ENCODE measurements at places on chromosomes 1 and 21.
A peak's percentile ranks its signal among the peaks of the same experiment; 100 is the strongest.

- DNase-seq = no peak
- peaks cover 24% of the 10 kb centered on the region for H3K4me1 ChIP-seq
- no peaks in the 10 kb centered on the region for H3K36me3 ChIP-seq
- H3K27me3 ChIP-seq = no peaks in the 10 kb centered on the region
- no peak overlapping the region for H3K4me3 ChIP-seq
- no peak overlapping the region for H3K27ac ChIP-seq
Observed at GRCh38 chr1:58927722-58928085, 143.9 kb upstream of the JUN start.

DNA sequence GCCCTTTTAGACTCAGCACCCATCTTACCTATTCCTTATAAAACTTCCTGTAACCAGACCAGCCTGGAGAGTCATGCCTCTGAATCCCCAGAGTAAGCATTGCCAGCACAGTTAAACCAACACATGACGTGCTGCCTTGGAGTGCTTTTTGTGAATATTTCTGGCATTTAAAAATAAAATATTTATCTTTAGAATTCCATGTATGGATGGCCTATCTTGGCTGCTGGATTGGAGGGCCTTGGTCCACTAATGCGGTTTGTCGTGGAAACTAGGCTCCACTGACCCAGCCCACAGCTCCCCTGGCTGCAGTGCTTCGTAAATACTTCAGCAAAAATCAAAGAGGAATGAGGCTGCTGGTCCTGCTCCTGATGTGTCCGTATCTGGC lies 17.5 kb downstream of the MTARC1 start:
- H3K36me3 ChIP-seq = peaks cover 10% of the 10 kb centered on the region
- H3K4me3 ChIP-seq = no peak overlapping the region
- DNase-seq = no peak
- no peak overlapping the region for H3K27ac ChIP-seq
- H3K4me1 ChIP-seq = peaks cover 8% of the 10 kb centered on the region
- H3K27me3 ChIP-seq = no peaks in the 10 kb centered on the region

DNA sequence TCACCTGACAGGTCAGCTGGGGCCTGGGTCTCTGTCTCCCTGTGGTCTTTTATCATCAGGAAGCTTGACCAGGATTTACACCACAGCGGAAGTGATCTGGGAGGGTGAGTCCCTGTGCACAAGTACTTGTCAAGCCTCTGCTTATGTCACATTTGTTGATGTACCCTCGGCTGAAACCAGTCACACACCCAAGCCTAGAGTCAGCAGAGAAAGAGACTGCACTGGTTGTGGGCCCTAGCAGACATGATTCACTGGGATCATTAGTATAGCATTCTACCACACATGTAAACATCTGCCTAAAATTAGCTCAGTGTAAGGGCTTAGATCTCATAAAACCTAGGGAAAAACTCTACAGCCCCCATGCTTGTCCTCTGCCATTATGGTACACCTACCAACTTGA lies 79.3 kb upstream of the LAMC2 start:
- no peak for DNase-seq
- H3K27me3 ChIP-seq = no peaks in the 10 kb centered on the region
- peaks cover 81% of the 10 kb centered on the region for H3K4me1 ChIP-seq
- H3K27ac ChIP-seq = peak overlapping the region; percentile 15
- H3K36me3 ChIP-seq = peaks cover 35% of the 10 kb centered on the region
- H3K4me3 ChIP-seq = no peak overlapping the region

GRCh38 chr21:42495765-42496119 lies 282 bp downstream of the RSPH1 start:
- no peak overlapping the region for H3K27ac ChIP-seq
- no peaks in the 10 kb centered on the region for H3K27me3 ChIP-seq
- H3K4me3 ChIP-seq = peak overlapping the region; percentile 86
- DNase-seq = no peak
- peaks cover 15% of the 10 kb centered on the region for H3K4me1 ChIP-seq

- peaks cover 14% of the 10 kb centered on the region for H3K4me1 ChIP-seq
- H3K36me3 ChIP-seq = no peaks in the 10 kb centered on the region
- H3K4me3 ChIP-seq = no peak overlapping the region
- H3K27me3 ChIP-seq = no peaks in the 10 kb centered on the region
Observed at GRCh38 chr1:220684890-220685289, 5.3 kb upstream of the C1orf115 start.

DNA sequence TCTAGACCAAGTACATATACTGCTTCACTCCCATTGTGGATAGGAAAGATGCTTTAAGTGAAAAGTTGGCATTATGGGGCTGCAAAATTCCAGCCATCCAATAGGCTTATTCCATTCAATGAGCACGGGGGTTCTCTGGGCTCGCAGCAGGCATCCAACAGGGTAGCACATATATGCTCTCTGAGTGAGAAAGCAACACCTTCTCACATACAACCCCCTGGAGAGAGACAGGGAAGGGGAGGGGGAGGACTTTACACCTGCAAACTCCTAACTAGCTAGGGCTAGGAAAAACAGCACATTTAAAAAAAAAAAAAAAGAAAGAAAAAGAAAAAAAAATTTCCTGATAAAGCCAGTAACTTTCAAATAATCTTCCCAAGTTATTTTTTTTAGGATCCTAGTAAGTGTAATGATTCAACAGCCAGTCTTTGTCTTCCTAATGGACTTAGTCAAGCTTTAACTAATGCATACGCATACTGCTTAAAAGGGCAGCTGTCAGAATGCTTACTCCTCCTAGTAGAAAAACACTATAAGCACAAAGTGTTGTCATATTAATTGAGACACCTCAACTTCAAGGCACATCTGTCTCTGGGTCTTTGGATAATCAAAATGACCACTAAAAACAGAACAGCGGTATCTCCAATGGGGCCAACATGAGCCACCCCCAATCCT lies 18.7 kb downstream of the PSMB2 start:
- H3K36me3 ChIP-seq = peaks cover 47% of the 10 kb centered on the region
- no peak for DNase-seq
- no peaks in the 10 kb centered on the region for H3K27me3 ChIP-seq
- no peaks in the 10 kb centered on the region for H3K4me1 ChIP-seq
- H3K27ac ChIP-seq = no peak overlapping the region

- DNase-seq = no peak
- H3K4me1 ChIP-seq = peaks cover 8% of the 10 kb centered on the region
- no peak overlapping the region for H3K4me3 ChIP-seq
- no peak overlapping the region for H3K27ac ChIP-seq
- H3K27me3 ChIP-seq = peaks cover 29% of the 10 kb centered on the region
Observed at GRCh38 chr1:203934027-203934426, 72.6 kb downstream of the SNRPE start.

DNA sequence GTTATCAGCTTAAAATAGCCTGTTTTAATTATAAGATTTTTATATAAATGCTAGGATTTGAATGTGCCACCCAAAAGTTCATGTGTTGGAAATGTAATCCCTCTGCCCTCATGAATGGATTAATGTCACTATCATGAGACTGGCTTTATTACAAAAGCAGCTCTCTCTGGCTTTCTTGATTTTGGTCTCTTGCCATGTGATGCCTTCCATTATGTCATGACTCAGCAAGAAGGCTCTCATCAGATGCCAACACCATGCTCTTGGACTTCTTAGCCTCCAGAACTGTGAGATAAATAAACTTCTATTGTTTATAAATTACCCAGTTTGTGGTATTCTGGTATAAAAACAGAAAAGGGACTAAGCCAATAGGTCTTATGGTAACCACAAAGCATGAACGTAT lies 6.9 kb upstream of the PRSS38 start:
- DNase-seq = no peak
- peaks cover 14% of the 10 kb centered on the region for H3K27me3 ChIP-seq
- no peak overlapping the region for H3K27ac ChIP-seq
- no peak overlapping the region for H3K4me3 ChIP-seq
- no peaks in the 10 kb centered on the region for H3K36me3 ChIP-seq

- peak; percentile 38 for DNase-seq
- H3K27me3 ChIP-seq = no peaks in the 10 kb centered on the region
Observed at GRCh38 chr1:43414634-43415223, 25.0 kb downstream of the SZT2 start.

DNA sequence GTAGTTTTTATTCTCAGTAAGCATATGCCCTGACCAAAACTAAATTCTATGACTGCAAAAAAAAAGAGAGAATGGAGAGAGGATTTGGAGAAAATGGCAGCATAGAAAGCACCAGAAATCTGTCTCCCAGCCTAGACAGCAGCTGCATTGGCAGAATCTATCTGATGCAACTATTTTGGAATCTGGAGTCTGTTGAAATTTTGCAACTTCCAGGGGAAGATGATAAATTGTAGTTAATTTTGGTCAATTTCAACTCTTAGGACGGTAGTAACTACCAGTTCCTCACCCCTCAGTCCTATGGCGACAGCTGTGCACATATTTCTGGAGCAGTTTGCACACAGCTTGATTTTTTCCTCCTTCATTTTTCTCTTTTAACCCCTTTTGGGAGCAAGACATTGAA lies 10.9 kb downstream of the EXO5 start:
- no peaks in the 10 kb centered on the region for H3K4me1 ChIP-seq
- no peak overlapping the region for H3K27ac ChIP-seq
- peaks cover 20% of the 10 kb centered on the region for H3K36me3 ChIP-seq
- no peaks in the 10 kb centered on the region for H3K27me3 ChIP-seq
- no peak overlapping the region for H3K4me3 ChIP-seq

DNA sequence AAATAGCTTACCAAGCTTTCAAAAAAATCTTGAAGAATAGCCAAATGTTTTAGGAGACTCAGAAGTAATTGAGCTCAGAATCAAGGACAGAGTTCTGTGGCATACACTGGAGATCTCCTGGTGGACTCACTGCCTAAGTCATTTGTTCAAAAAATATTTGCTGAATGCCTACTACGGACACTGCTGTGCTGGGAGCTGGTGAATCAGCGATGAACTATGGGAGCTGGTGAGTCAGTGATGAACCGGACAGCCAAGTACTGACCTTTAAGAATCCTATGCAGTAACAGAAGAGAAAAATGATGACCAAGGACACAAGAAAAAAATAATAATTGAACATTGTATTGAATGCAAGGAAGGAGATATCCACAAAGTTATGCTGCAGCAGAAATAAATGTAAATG lies 717.9 kb upstream of the CXADR start:
- H3K27me3 ChIP-seq = no peaks in the 10 kb centered on the region
- no peaks in the 10 kb centered on the region for H3K36me3 ChIP-seq
- no peak overlapping the region for H3K27ac ChIP-seq
- no peak overlapping the region for H3K4me3 ChIP-seq
- H3K4me1 ChIP-seq = no peaks in the 10 kb centered on the region

- peaks cover 7% of the 10 kb centered on the region for H3K4me1 ChIP-seq
- H3K4me3 ChIP-seq = no peak overlapping the region
- peaks cover 19% of the 10 kb centered on the region for H3K36me3 ChIP-seq
- DNase-seq = no peak
Observed at GRCh38 chr1:243420946-243421685, 165.3 kb downstream of the SDCCAG8 start.

DNA sequence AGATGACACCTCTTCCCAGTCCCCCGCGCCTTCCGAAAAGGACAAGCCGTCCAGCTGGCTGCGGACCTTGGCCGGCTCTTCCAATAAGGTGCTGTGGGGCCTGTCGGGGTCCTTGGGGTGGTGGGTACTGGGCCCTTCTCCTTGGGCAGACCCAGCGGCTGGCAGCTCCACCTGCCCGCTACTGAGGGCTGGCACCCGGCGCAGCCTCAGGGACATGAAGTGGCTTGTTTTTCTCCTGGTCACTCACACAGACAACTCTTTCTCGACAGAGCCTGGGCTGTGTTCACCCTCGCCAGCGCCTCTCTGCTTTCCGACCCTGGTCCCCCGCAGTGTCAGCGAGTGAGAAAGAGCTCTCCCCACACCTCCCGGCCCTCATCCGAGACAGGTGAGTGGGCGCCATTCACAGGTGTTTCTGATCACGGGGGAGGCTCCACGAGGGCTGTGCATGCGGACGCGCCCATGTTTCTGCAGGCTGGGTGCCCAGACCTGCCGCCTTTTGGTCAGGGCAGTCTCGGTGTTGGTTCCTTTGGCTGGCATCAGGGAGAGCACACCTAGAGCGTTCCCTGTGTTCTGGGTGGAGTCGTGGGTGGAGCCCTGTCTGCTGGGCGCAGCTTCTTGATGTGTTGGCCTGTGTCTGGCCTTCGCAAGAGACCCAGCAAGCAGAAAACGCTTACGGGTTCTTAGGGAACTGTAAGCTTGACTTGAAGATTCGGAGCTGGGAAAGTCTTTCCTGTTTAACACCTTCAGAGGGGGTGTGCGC lies 75.1 kb downstream of the SKI start:
- H3K27me3 ChIP-seq = no peaks in the 10 kb centered on the region
- H3K4me1 ChIP-seq = peaks cover 62% of the 10 kb centered on the region
- peaks cover 54% of the 10 kb centered on the region for H3K36me3 ChIP-seq
- H3K27ac ChIP-seq = no peak overlapping the region
- DNase-seq = no peak

- no peak overlapping the region for H3K4me3 ChIP-seq
- DNase-seq = no peak
- no peak overlapping the region for H3K27ac ChIP-seq
- no peaks in the 10 kb centered on the region for H3K27me3 ChIP-seq
Observed at GRCh38 chr1:89794406-89794805, 26.4 kb upstream of the LRRC8D start.

DNA sequence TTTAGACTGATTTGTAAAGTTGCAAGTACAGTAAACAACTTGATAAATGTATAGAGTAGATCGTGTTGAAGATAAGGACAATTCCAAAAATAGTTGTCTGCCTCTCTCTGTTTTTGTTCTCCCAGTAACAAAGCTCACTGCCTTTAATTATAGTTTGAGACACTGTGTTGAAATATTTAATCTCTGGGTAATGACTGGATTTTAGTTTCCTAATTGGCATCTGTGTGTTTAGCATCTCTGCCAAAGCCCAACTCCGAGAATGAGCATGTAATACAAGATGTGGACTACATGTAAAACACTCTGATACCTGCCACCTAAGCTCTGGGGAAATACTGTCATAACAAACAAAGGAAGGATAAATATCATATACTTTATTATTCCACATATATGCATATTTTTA lies 27.7 kb upstream of the SDE2 start:
- no peaks in the 10 kb centered on the region for H3K36me3 ChIP-seq
- no peaks in the 10 kb centered on the region for H3K4me1 ChIP-seq
- no peak overlapping the region for H3K27ac ChIP-seq
- no peaks in the 10 kb centered on the region for H3K27me3 ChIP-seq

DNA sequence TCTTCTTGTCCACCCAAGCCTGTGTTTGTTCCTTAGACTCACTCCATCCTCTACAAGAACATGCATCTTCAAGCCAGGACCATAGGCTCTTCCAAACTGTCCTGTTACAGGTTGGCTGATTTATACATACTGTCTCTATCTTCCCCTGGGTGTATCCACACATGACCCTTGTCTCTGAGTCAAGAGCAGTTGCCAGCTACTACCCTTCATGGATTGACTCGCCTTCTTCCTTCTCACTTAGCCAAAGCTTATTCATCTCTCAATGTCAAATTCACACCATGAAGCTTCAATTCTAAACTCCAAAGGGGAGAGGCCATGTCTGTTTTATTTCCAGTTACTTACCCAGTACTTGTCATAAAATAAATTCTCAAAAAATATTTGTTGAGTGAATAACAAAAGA lies 64.1 kb upstream of the CACHD1 start:
- H3K4me1 ChIP-seq = no peaks in the 10 kb centered on the region
- no peaks in the 10 kb centered on the region for H3K27me3 ChIP-seq
- H3K27ac ChIP-seq = no peak overlapping the region

- no peak overlapping the region for H3K4me3 ChIP-seq
- no peaks in the 10 kb centered on the region for H3K36me3 ChIP-seq
- no peak overlapping the region for H3K27ac ChIP-seq
- DNase-seq = no peak
- peaks cover 25% of the 10 kb centered on the region for H3K4me1 ChIP-seq
Observed at GRCh38 chr1:93732514-93732913, 50.9 kb upstream of the BCAR3 start.

Measured in left ventricle myocardium inferior (tissue), 1 donor.